Fibroblast of villous mesenchyme (primary cell): ENCODE measurements at places on chromosomes 11 and 22. TPM values are rescaled to one million over a fixed set of nuclear protein-coding genes. Genes with fewer than 3 reads are reported as not detected.
A peak's percentile ranks its signal among the peaks of the same experiment; 100 is the strongest.

Gene PAMR1
- 416 and 493 TPM in 2 replicates for total RNA-seq

Gene IGSF22
- under 0.01 and 1.3 TPM in 2 replicates for total RNA-seq

- peak; percentile 70 for DNase-seq
These were observed 24.4 kb downstream of the RTN4R start for GRCh38 chr22:20243537-20244249.

GRCh38 chr22:38309614-38310517, 7.4 kb downstream of the CSNK1E start:
- peak; percentile 64 for DNase-seq

- no peak for DNase-seq
These were observed 831.2 kb downstream of the METTL15 start for GRCh38 chr11:28939381-28939780.

Gene FOSL1
- total RNA-seq = 18.0 and 41.0 TPM in 2 replicates

DNA sequence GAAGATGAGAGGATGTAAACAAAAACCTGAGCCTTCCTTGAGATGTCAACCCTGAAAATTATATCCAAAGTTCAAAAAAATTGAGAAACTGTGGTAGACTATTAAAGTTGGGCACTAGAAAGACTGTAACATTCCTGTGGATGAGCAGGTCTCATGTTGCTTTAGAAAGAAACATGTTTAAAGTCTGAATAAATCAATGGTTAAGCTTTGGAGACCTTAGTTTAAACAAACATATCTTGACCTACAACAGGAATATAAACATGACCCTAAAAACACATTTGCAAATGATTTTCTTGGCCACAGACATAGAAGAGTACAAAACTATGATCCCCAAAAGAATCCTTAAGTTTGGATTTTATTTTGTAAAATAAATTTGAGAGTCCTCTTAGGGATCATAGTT, 38.1 kb upstream of the PCF11 start:
- peak; percentile 71 for DNase-seq

- DNase-seq = no peak
These were observed 174.9 kb upstream of the C11orf87 start for GRCh38 chr11:109247071-109247470.

GRCh38 chr22:26065847-26066246, 103.4 kb upstream of the SEZ6L start:
- DNase-seq = no peak

DNA sequence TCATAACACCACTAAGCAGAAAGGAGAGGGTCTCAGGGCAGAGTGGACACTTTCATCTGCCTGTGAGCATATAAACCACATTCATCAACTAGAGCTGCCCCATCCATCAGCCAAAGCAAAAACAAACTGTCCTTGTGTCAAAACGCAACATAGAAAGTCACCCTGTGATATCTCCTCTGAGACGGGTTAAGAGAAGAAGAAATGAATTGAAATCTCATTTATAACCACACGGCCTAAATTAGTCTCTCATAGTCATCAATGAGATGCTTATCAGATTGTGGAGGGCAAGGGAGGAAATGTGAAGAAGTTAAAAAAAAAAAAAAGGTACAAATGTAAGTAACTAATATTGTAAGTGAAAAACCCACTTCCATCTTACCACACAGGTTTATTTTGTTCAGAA, 75.7 kb downstream of the SIK3 start:
- no peak for DNase-seq

- DNase-seq = no peak
These were observed 43.1 kb downstream of the LDLRAD3 start for GRCh38 chr11:35986947-35987346.

Gene OTOG
- not detected in 2 replicates for total RNA-seq

Gene KCNK4
- under 0.01 TPM in 1 of 2 replicates, not detected in the other for total RNA-seq

Gene TST
- 45.4 and 54.4 TPM in 2 replicates for total RNA-seq

- DNase-seq = no peak
These were observed 636.0 kb upstream of the ANO5 start for GRCh38 chr11:21556926-21557325.

Gene FGF19
- total RNA-seq = not detected in 2 replicates

- no peak for DNase-seq
These were observed 11.6 kb downstream of the IGF2 start for GRCh38 chr11:2127482-2128129.

DNA sequence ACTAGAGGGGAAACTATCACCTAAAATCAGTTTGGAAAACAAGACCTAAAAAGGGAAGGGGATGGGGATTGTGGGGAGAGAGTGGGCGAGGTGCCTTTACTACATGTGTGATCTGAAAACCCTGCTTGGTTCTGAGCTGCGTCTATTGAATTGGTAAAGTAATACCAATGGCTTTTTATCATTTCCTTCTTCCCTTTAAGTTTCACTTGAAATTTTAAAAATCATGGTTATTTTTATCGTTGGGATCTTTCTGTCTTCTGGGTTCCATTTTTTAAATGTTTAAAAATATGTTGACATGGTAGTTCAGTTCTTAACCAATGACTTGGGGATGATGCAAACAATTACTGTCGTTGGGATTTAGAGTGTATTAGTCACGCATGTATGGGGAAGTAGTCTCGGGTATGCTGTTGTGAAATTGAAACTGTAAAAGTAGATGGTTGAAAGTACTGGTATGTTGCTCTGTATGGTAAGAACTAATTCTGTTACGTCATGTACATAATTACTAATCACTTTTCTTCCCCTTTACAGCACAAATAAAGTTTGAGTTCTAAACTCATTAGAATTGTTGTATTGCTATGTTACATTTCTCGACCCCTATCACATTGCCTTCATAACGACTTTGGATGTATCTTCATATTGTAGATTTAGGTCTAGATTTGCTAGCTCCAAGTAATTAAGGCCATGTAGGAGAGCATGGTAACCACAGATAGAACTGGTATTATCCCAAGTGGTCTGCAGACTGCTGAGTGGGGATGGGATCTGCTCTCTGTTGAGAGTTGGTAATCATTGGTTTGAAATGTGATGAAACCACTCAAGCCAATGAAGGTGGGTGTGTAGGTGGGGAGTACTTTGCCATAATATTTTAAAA, 3.6 kb downstream of the NEAT1 start:
- peak; percentile 88 for DNase-seq

GRCh38 chr22:49160261-49161001, 667.2 kb downstream of the BRD1 start:
- DNase-seq = no peak

DNA sequence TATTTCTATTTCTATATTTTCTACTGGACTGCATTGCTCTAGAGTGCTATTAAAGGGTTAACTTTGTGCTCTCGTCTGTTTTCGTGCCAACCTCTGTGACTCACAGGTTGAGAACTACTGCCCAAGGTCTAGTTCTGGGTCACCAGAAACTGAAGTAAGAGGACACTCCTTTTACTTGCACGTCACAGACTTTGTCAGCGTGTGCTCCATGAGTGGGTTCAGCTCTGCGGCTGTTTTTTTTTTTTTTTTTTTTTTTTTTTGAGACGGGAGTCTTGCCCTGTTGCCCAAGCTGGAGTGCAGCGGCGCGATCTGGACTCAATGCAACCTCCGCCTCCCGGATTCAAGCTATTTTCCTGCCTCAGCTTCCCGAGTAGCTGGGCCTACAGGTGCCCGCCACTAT, 49.8 kb downstream of the CLMP start:
- peak; percentile 92 for DNase-seq

Gene SYT9
- under 0.01 TPM in 2 replicates for total RNA-seq

Gene MYO7A
- total RNA-seq = 0.32 and 0.43 TPM in 2 replicates

Gene ZNF70
- total RNA-seq = 7.8 and 8.4 TPM in 2 replicates

Gene VPREB3
- total RNA-seq = not detected in 2 replicates

DNA sequence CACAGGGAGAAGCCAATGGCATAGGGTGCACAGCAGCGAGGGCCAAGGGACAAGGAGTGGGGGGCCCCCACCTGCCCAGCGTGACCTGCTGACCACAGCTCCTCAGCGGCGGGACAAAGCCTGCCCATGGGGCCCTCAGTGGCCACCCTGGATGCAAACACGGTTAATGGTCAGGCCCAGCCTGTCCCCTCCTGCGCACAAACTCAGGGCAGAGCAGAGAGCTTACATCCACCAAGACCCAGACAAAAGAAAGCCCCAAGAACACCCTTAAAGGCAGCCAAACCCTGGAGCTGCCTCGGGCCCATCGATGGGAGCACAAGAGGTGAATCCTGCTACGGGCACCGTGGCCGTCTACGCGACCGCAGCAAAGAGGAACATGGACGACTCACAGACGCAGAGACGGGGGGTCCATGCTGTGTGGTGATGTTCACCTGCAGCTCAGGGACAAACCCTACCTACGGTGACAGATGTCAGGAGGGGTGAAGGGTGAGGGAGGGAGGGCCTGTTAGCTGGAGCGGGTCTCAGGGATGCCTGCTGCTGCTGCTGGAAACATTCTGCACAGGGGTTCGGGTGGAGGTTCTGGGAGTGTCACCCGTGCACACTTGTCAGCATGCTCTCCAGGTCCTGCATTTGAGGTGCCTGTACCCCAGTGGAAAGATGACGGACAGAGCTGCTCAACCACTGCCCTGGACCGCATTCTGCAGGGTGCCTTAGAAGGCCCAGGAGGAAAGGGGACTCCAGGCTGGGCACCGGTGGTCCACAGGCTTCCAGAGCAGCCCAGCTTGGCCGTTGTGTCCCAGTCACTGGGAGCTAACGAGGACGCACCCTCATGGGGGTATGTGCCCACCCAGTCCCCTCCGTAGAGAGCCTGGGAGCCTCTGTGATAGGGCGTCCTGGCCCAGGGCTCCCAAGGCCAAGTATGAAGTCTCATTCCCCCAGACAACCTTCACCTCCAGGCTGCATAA, 11.6 kb downstream of the ASCL2 start:
- no peak for DNase-seq

GRCh38 chr22:44729391-44730021, 22.9 kb upstream of the ARHGAP8 start:
- peak; percentile 86 for DNase-seq

DNA sequence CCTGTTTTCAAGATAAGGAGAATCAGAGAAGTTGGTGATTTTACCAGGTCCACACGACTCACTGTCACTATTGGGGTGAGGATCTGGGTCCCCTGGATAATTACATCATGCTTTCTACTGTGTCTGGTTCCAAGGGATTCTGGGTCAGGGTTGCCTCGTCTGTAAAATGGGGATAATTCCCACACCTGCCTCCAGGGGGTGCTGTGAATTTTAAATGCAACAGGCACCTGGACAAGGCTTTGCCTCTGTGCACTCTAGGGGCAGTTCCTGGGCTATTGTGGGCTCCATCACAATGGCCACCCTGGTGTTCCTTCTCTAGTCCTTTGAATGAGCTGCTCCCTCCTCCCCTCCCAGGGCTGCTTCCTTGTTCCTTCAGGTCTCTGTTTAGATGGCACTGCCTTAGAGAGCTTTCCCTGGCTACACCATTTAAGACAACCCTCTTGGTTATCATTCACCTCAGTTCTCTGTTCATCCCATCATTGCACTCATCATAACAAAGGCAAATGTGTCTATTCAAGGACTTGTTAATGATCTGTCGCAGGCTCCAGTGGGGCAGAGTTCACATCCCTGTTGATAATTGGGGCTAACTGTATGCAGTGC, 178.6 kb downstream of the MIAT start:
- peak; percentile 37 for DNase-seq

GRCh38 chr11:3995949-3996554, 98.5 kb upstream of the RRM1 start:
- peak; percentile 50 for DNase-seq

DNA sequence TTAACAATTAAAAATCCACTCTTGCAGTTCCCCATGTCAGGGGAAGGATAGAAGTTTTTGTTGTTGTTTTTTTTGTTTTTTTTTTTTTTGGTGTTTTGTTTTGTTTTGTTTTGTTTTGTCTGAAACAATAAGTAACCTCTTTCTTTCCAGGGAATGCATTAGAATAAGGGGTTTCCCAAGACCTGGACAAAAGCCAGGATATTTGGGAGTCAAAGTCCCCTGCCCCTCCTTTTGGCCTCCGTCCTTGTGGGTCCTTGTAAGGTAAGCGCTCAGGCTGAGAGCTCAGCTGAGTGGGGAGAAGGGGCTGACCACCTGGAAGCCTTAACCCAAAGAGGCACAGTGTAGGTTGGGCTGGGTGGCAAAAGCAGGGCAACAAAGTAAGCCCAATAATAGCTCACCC, 515.4 kb downstream of the SOX6 start:
- no peak for DNase-seq
